ENCODE measurements at places on chromosomes 5 and 9.
A peak's percentile ranks its signal among the peaks of the same experiment; 100 is the strongest.

- no peak for DNase-seq
Measured at GRCh38 chr5:11509793-11510192, 394.5 kb downstream of the CTNND2 start.

DNA sequence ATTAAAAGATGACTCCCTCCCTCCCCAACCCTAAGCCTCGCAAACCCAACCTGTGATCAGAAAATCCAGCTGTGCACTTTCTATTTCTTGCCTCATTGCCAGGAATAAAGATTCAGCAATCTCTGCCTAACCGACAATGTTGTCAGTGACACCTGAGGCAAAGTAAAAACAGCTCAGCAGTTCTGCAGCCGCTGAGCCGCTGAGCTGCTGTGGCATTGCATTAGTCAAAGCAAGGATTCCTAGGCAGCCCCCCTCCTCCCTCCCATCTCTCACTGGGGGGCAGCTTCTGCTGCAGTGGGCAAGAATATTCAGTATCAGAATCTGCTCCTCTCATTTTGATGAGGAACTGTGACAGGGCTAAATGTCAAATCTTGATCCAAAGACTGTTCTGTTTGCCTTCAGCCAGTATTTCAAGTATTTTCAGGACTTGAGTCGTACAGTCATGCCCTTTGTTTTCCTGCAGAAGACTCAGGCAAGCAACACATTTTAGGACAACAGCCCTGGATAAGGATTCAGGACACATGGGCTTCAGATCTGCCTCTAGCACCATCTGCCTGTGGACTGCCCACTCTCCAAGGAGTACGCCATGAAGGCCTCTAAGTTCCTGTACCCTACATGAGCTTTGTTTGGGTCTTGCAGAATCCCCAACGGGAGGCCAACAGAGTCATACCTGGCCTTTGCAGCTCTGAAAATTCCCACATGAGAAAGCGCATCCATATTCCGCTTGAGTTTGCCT lies 41.1 kb upstream of the DAP start:
- DNase-seq: no peak

DNA sequence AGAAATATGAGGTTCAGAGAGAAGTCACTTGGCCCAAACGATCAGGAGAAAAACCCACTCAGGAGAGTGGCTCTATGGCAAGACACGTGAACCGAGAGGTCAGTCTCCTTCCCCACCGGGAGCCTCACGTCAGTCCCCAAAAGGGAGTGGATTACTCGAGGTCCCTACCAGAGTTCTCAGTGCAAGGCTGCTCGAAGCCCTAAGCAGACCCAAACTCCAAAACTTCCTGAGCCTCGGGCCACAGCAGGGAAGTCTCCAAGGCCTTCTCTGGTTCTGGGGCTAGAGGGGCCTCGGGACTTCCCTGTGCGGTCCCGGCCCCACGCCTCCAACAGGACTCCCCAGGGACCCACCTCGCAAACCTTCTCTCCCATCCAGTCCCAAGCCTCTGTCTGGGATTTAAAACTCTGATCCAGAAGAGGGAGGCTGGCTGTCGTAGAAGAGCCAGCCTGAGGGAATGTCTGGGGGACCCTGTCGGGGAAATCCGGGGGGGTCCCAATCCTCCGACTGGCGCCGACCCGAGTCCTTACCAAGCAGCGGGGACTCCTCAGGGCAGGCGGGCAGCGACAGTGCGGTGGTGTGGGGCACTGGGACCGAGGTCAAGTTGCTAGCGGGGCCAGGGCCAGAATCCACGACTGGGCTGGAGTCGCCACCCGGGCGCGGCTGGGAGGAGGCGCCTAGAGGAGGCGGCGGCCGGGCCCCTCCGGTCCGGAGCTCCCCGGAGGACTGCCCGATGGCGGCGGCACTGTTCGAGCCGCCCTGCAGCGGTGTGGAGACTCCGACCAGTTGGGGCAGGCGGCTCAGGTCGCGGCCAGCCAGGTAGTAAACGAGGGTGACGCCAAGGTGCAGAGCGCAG lies 679 bp downstream of the B4GALT1 start:
- DNase-seq: no peak

- no peak for DNase-seq
Measured at GRCh38 chr5:143401227-143402016, 2.1 kb downstream of the NR3C1 start.

GRCh38 chr9:109250311-109250741 lies 70.5 kb downstream of the EPB41L4B start:
- no peak for DNase-seq

DNA sequence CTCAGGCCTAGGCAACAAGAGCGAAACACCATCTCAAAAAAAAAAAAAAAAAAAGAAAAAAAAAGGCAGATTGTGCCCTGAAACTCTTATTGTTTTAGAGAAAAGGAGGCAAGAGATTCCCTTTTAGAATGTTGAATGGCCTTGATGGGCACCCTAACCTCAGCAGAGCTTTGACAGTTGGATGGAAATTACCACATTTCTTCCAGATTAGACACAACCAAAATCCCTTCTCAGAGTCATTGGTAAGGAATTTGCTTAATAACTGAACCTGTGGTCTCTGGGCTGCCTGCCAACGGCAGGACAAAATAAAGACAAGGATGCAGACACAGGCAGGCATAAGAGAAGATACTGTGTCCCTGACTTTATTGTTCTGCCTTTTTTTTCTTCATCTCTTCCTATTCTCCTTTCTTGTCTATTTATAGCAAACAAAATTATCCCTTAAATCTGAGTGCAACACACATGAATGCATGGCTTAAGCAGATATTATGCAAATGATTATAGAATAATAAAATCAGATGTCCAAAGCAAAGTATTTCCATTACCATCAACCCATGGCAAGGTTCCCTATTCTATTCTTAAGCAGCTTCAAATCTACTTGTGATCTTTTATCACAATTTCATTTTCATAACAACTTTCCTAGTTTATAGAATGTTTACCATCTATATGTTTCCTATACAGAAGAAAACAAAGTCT lies 37.3 kb upstream of the TRIO start:
- DNase-seq: peak; percentile 32

- no peak for DNase-seq
Measured at GRCh38 chr9:130428086-130428665, 16.6 kb upstream of the ASS1 start.

GRCh38 chr5:60960591-60960990 lies 15.6 kb downstream of the NDUFAF2 start:
- DNase-seq: no peak

DNA sequence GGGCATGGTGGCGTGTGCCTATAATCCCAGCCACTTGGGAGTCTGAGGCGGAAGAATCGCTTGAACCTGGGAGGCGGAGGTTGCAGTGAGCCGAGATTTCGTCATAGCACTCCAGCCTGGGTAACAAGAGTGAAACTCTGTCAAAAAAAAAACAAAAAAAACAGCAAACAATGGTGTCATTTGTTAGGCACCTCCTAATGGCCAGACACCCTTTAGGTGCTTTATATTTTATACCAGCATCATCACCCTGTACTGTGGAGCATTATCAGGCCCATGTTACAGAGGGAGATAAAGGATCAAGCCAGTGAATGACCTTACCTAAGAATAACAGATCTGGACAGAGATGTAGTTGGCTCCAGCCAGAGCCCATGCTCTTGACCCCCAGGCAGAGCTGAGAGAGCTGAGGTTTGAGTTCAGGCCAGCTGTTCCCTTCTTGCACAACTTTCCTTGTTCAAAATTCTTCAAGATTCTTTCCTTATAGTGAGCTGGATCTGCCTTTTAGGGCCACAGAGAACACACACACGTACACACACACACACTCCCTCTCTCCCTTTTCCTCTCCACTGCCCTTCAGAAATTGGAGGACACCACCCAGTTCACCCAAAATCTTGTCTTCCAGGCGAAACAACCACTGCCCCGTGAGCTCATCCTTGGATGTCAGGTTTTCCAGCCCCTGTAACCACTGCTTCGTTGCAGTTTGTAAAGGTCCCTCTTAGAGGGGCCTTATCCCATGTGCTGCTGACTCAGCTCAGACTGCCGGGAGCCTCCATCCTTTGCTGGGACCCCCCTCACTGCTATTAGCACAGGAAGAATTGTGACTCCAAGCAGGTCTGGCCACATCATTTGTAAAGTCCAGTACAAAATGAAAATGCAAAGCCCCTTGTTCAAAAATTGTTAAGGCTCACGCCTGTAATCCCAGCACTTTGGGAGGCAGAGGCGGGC lies 10.4 kb upstream of the PTGES start:
- no peak for DNase-seq

- DNase-seq: no peak
Measured at GRCh38 chr9:116901260-116901659, 214.2 kb downstream of the TRIM32 start.

DNA sequence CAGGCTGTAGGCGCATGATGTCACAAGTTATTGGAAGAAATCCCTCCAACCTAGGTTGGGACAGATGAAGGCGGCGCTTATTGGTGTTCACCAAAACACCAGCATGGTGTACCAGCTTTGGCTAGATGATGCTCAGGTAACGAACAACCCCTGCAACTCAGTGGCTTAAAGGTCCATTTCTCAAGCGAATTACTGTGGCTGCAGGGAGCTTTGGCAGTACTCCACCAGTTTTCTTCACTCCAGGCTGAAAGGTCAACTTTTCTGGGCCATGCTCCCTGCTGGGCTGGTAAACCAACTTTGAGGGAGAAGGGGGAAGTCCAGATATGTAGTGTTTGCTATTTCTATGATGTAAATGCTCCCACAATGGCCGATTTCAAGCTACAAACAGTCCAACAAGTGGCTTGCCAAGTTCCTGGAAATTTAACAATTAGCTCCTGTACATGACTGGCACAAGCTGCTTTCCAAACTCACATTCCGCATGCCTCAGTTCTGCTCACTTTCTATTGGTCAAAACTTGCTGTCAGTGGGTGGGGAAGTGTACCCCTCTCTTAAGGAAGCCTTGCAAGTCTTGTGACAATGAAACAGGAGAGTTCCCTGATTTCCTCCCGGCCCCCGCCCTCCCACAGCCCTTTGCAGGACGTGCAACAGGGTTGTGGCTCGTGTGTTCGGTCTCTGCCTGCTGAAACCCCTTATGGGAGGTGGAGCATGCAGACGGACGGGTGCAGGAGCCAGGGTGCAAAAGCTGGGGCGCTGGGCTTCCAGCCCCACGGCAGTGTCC lies 588 bp upstream of the ZBED3 start:
- peak; percentile 66 for DNase-seq

GRCh38 chr5:35924122-35924949 lies 14.1 kb downstream of the CAPSL start:
- no peak for DNase-seq

DNA sequence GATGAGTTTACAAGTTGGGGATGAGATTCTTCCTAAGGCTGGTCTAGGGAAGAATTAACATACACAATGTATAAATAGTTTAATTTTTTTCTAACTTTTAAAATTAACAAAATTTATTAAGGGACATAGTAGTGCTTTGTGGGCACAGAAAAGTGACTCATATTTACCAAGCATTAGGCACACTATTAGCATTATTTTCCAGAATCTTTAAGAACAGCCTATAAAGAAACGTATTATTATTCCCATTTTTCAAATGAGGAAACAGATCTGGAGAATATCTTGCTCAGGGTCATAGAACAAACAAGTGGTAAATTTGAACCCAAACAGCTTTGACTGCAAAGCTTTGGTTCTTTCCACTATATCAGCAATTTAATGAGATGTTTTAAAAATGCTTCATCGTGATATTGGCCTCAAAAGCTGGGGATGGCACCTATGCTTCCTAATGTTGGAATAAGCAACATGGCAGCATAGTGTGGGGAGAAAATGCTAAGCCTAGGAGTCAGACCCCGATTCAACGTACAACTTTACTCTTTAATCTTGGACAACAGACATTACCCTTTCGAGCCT lies 55.9 kb downstream of the ABCA1 start:
- DNase-seq: no peak

- no peak for DNase-seq
Measured at GRCh38 chr5:7577381-7577780, 181.4 kb downstream of the ADCY2 start.

- DNase-seq: no peak
Measured at GRCh38 chr9:7561527-7562080, 238.0 kb downstream of the DMAC1 start.

DNA sequence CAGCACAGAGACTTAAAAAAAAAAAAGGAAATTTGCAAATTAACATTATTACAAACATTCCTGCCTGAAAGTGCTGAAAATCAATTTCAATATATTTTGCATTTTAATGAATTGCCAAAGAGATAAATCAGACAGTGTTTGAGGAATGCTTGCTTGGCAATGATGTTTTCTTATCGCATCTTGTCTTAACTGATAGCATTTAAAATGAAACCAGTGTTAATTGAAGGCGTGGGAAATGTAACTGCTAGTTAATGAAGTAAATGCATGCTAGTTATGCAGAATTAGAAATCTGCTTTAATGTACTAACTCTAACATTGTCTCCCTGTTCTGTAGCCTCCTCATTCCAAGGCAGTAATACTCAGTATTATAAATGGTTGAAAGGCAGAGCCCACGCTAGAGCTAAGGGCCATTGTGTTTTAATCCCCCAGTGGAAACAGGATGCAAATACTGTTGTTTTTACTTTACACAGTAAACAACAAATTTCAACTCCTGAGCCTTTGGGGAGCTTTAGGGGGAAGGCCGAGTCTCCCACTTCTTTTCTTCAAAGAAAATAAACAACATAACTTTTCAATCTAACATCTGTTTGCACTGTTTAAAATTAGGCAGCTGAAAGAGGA lies 586.9 kb downstream of the TLE4 start:
- no peak for DNase-seq

- no peak for DNase-seq
Measured at GRCh38 chr5:168427224-168427623, 59.0 kb upstream of the RARS1 start.

- no peak for DNase-seq
Measured at GRCh38 chr9:137294681-137295237, 7.3 kb downstream of the NRARP start.

- DNase-seq: no peak
Measured at GRCh38 chr5:128111818-128112448, 28.4 kb downstream of the SLC12A2 start.

- no peak for DNase-seq
Measured at GRCh38 chr5:125660231-125660895, 762.8 kb upstream of the GRAMD2B start.

DNA sequence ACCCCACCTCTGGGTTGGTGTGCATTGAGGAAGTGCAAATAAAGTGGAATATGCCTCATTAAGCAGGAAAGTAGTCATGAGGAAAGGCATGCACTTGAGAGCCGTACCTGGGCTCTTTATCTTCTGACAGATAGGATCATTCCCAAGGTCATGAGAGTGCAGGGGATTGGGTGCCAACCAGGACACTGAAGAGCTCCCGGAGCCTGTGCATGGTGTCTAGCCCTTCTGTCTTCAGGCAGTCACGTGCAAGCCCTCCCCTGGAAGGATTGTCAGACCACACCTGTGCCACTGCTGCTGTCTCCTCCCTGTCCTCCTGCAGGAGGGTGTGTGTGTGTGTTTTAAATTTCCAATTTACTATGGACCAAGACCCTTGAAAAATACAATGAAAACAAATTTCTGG lies 69.6 kb downstream of the PDE8B start:
- no peak for DNase-seq

GRCh38 chr5:172553903-172554302 lies 87.2 kb upstream of the NEURL1B start:
- no peak for DNase-seq

GRCh38 chr5:173202266-173202875 lies 32.6 kb downstream of the NKX2-5 start:
- DNase-seq: no peak

DNA sequence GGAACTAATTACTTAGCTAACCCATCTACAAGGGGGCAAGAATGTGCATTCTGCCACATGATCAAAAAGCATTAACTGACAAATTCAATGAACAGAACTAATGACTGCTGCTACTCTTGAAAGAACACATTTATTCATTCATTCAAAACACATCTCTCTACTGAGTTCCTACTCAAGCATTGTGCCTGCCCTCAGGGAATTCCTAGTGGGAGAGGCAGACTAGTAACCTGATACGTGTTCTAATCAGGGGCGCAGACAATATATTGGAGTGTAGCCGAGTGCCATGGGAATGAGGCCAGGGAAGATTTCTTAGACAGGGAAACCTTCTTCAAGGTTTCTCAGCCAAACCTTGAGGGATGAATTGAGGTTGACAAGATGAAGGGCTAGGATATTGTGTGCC lies 56.7 kb upstream of the PAPPA start:
- no peak for DNase-seq
